Uterus (tissue), 4 donors: ENCODE measurements at places on chromosomes 1 and 21. TPM values are rescaled to one million over a fixed set of nuclear protein-coding genes. Genes with fewer than 3 reads are reported as not detected.

GRCh38 chr1:54325284-54325683 is 80.9 kb downstream of the SSBP3 start:
- DNase-seq: no peak

DNA sequence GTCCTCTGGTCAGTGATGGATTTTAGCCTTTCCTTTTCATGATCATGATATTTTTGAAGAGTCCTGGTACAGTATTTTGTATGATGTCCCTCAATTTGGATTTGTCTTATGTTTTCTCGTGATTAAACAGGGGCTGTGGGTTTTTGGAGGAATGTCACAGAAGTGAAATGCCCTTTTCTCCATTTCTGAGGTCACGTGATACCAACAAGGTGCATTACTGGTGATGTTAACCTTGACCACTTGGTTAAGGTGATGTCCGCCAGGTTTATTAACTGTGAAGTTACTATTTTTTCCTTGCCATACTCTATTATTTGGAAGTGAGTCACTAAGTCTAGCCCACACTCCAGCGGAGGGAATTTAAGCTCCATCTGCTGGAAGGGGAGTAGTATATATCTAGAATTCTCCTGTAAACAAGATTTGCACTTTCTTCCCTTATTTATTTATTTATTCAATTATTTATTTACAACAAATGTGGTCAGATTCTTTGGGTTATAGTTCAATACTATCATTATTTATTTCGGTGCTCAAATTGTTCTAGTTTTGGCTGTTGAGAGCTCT is 123.4 kb downstream of the HIVEP3 start:
- DNase-seq: no peak

FLG gene
- not detected for total RNA-seq

DNA sequence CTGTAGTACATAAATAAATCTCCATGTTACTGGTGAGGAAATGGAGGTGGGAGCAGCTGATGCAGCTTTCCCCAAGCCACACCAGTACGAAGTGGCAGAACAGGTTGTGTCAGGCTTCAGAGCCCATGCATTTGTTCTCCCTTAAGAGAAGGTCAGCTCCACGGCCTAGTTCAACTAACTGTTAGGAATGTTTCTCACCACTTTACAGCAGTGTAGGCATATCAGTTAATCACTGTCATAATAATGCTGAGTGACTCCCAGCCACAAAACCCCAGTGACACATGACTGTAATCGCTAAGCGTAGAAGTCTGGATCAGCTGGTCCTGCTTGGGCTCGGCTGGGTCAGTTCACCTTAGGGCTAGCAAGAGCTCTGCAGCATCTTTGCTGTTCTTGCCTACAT is 90.4 kb downstream of the VPS26C start:
- no peak for DNase-seq

DNA sequence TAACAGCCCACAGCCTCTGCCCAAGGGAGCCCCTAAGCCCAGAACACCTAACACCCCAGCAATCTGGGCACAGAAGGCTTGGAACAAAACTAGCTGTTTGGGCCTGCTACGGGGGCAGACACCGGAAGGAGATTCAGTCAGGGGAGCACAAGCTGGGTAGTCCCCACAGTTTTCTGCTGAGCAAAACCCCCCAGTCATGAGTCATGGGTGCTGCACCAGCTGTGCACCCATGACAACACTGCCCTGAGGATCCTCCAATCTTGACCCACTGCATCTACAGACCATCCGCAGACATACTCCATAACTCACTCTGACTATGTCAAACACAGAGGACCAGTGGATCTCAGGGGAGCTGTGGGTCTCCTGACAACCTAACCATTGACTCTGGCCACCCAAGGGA is 105.1 kb downstream of the LRIG2 start:
- DNase-seq: no peak

DNA sequence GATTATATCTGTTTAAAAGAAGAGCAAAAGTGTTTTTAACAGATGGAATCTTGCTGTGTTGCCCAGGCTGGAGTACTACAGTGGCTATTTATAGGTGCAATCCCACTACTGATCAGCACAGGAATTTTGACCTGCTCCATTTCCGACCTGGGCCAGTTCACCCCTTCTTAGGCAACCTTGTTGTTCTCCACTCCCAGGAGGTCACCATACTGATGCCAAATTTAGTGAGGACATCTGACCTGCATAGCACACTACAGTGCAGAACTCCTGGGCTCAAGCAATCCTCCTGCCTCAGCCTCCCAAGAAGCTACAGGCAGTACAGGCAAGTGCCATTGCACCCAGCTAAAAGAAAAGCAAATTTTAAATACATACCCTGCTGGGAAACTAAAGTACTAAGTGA is 11.3 kb upstream of the NUP210L start:
- no peak for DNase-seq

DNA sequence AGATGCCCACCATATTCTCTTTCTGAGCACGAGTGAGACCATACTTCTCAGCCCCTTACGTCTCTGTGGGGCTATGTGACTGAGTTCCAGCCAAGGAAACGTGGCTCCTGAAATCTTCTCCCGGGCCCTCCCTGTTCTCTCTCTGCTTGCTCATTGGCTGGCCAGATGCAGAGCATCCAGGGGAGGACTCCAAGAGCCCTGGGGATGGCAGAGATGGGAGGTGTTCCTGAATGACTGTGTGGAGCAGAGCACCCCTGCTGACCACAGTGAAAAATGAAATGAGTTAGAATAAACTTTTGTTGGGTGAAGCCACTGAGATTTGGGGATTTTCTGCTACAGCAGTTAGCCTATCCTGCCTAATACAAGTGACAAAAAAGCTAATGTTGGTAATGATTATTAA is 23.8 kb downstream of the KIAA0040 start:
- DNase-seq: no peak

- DNase-seq: no peak
These were observed 84.2 kb downstream of the CDC7 start for GRCh38 chr1:91584878-91585277.

TCEA3 gene
- 21.5 TPM for total RNA-seq

GRCh38 chr1:18670121-18670867 is 39.6 kb downstream of the PAX7 start:
- DNase-seq: no peak

PLA2G2C gene
- total RNA-seq: not detected

KCNJ15 gene
- total RNA-seq: 0.26 TPM

GRCh38 chr1:29539971-29540370 is 303.6 kb downstream of the PTPRU start:
- no peak for DNase-seq

CD244 gene
- 1.2 TPM for total RNA-seq

GRCh38 chr1:235945775-235946570 is 79.3 kb upstream of the LYST start:
- no peak for DNase-seq

PARP1 gene
- total RNA-seq: 147 TPM

DNA sequence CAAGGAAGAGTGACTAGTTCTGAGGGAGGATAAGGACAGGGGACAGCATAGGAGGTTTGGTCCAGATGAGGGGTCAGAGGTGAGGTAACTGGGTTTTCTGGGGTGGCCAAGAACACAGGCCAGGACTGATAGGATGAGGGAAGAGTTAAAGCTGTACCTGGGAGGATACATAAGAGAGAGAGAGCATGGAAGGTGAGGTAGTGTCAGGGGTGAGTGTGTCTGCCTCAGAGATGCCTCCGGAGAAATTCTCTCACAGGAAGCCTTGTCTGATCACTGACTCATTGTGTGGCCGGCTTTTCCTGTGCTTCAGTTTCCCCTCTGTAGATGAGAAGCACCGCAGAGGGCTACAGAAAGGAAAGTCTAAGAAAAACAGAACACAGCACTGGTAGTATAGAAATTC is 40.2 kb downstream of the FASLG start:
- DNase-seq: no peak

DNA sequence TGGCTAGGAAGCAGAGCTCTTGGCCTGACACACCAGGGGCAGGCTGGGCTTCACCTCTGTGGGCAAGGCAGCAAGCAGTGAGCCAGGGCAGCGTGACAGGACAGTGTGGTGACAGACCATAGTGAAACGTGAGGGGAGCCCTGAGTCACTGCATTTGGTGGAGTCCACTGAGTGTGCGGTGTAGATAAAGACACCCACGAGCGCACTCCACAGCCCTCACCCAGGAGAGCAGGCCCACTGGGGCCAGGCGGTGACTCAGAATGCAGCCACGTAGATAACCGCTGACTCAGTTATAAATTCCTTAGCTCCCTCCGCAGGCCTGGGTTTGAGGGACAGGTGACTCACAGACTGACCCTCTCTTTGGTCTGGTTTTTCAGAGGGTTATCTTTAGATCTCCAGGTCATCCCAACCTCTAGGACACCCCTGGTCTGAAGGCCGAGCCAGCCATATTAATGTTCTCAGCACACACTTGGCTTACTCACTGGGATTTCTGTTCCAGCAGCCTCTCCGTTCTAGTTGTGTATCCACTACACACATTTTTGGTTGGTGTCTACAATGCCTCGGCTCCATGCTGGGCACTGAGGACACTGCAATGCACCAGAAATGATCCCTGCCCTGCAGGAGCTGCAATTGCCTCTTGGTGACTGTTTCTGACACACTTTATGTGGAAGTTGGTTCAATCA is 90.2 kb upstream of the TSPAN2 start:
- no peak for DNase-seq

DNA sequence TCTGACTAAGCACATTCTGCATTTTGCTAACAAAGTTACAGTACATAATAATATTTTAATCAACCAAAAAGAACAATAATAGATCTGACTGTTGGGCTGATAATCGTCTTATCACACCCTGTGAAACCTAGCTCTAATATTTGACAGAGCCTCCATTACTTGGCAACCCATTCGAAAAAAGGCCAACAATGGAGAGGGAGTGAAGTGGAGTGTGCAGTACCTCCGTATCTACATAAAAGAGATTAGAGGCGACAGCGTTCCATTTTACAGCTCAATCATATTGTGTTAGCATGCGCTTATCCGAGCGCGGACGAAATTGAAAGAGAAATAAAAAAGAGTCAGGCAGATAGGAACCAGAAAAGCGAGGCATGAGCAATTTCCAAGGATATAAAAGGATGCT is 137.3 kb upstream of the USH2A start:
- no peak for DNase-seq

- DNase-seq: no peak
These were observed 141.8 kb upstream of the ERRFI1 start for GRCh38 chr1:8167936-8168335.

ACOT11 gene
- 4.1 TPM for total RNA-seq

EDEM3 gene
- total RNA-seq: 64.7 TPM

CCDC28B gene
- 21.5 TPM for total RNA-seq

- no peak for DNase-seq
These were observed 6.7 kb downstream of the EFNA4 start for GRCh38 chr1:155070158-155070621.

GRCh38 chr21:44812640-44813039 is 5.2 kb downstream of the SUMO3 start:
- DNase-seq: no peak

DNA sequence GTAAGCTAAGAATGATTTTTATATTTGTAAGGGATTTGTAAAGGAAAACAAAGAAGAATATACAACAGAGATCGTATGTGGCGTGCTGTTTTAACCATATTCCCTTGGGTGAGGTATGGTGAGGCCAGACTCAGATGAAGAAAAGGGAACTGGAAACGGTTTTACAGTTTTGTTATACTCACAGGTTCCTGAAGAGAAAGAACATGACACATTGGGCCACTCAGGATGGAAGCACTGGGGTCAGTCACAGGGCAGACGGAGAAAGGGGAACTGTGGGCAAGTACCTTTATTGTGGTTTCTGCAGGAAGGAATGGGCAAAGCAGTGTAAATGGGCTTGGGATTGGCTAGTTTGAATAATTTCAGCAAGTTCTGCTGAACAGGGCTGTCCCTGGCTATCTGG is 177.4 kb downstream of the LBR start:
- DNase-seq: no peak

HSD3B1 gene
- not detected for total RNA-seq

GRCh38 chr1:7042322-7043190 is 257.3 kb downstream of the CAMTA1 start:
- DNase-seq: no peak

DNA sequence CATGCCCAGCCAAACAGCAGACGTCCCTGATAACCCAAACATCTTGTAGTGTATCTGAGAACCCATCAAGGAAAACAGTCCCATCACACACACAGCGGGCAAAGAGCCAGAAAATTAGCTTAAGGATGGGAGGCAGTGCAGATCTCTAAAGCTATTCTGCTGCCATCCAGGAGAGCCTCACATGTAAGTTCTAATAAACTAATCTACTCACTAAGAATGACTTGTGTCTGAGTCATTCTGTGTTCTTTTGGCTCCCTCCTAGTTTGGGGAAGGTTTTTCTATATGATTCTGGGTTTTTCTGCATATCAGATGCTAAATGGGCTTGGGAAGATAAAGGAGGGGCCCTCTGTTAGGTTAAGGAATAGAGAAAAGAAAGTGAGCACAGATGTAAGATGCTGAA is 162.8 kb downstream of the HUNK start:
- DNase-seq: no peak

DNA sequence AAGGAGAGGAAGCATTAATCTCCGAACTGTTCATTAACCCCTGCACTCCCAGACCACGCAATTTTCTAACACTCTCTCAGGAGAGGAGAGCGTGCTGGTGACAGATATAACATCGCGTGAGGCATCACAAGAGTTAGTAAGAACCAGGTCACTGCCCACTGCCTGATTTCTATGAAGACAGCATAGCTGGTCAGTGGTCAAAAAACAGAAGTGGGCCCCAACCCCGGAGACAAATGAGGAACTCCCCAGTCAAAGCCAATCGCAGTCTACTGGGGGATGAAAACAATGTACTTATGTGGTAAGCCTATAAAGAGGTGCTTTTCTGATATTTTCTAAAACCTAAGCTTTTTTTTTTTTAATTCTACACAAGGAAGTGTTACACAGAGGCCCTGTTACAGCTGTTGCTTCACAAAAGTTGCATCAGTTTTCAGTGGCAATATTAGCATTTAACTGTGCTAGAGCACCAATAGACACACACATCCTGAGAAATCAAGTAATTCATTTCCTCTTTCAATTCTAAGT is 231.8 kb upstream of the IRF2BP2 start:
- DNase-seq: no peak

GRCh38 chr1:65476327-65476726 is 55.9 kb downstream of the LEPR start:
- no peak for DNase-seq

DNA sequence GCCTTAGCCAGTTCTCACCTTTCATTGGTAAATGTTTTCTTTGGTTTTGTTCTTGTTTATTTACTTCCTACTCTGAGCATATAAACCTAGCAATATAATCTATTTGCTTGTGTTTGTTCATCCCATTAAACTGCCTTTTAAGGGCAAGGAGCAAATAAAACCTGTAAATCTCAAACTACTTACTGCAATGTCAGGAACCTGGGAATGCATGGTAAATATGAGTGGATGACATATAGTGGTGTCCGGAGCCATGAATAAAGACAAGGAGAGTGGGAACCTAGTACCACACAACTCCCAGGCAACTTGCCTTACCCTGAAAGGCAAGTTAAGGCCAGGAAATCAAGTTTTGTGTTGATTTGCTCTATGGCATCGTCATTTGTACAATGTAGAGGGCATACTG is 1133.7 kb upstream of the NCAM2 start:
- no peak for DNase-seq

GRCh38 chr1:30777904-30778153 is 20.3 kb upstream of the LAPTM5 start:
- DNase-seq: no peak
